Activated CD4-positive, alpha-beta memory T cell treated with anti-CD3 and anti-CD28 coated beads for 36 hours (primary cell): ENCODE measurements at places on chromosomes 2 and 18. TPM values are rescaled to one million over a fixed set of nuclear protein-coding genes. Genes with fewer than 3 reads are reported as not detected.

Gene CD8B
- 0.57 TPM for total RNA-seq

Gene FTCDNL1
- total RNA-seq: 2.9 TPM

Gene FSHR
- not detected for total RNA-seq

Gene CHN1
- total RNA-seq: 3.8 TPM

Gene GALM
- total RNA-seq: 95.3 TPM

Gene MC2R
- not detected for total RNA-seq

Gene CABYR
- total RNA-seq: 1.00 TPM

DNA sequence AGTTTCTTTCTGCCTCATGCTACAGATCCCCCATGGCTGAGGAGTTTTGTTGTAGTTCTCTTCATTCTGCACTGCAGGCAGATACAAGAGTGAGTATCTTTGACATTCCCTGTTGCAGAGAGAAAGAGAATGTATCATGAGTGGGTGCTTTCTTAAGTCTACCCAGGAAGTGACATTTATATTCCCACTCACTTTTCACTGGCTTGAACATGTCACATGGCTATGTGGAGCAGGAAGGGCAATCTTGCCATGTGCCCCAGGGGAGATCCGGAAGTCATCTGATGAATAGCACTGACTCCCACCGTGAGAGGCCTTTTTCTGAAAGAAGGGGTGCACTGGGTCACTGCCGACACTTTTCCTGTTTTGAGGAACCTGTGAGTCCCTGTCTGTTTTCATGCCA is 66.4 kb upstream of the BOD1L2 start:
- DNase-seq: no peak

DNA sequence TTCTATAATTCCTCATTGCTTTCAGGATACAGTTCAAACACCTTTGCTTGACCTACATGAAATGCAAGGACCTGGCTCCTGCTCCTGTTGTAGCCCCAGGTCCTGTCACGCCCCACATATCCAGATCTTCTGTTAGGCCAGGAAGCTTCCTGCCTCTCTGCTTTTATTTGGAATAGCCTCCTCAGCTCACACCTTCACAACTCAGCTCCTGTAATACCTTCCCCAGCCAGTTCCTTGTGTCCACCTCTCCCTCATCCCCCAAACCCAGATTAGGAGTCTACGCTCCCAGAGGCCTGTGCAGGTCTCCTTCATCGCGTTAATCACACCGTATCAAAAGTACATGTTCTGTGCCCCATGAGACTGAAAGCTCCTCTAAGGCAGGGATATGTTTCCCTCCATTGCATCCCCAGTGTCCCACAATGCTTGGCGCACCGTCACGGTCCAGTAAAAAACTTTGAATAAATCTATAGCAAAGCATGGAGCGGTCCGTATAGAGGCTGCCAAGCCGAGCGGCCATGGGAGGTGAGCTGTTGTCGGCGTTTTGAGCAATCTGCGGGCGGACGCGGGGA is 371 bp downstream of the MDH1B start:
- no peak for DNase-seq

- no peak for DNase-seq
Measured at GRCh38 chr2:184137955-184138354, 460.4 kb upstream of the ZNF804A start.

DNA sequence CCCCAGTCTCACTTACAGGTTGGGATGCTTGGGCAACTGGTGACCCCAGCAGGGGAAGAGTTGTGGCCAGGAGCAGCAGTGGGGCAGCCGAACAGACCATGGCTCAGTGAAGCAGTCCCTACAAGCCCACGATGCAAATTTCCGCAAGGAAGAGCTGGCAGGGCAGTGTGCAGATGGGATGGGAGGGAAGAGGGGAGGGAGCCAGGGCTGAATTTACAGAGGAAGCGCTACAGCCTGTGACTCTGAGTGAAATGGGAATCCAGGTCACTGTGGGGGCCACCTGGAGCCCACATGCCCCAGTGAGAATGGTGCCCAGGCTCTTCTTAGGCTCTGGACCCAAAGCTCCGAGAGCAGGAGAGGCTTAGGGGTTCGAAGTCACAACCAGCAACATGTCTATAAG is 27.0 kb upstream of the SELENOI start:
- DNase-seq: no peak

DNA sequence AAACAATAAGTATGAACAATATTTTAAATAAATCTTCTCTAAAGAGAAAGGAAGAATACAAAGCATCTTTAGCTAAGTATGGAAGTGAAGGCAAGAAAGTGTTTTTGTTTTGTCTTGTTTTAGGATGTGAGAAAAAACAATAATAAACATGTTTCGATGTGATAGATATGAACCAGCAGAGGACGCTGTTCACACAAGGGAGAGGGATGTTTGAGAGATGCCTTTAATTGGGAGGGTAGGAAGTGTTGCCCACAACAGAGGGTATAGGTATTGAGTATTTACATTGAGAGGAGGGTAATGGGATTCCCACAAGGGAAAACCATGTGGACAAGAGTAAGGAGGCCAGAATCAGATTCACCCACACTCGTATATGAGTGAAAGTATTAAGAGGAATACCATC is 55.1 kb downstream of the CDH19 start:
- DNase-seq: no peak

- DNase-seq: no peak
Measured at GRCh38 chr2:73072129-73072395, 550 bp upstream of the SFXN5 start.

GRCh38 chr2:157748371-157749142 is 119.9 kb upstream of the ACVR1C start:
- DNase-seq: no peak

DNA sequence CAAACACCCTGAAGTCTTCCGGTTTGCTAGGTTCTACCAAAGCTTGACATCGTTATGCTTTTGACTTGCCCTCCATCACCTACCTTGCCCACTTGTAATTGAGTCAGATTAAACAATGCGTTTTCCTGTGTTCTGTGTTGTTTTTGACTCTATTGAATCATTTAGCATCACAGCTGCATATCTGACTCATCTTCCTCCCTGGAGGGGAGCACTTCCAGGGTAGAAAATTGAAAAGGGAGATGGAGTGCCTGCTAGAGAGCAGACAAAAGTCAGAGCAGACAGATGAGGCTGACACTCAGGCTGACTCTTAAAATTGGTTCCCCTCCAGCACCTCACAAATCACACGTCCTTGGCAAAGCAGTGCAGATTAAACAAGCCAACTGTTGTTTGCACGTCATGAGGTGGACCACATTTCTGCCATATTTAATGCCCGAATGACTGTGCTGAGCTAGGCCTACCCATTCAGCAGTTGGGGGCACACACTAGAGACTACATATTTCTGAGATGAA is 2.2 kb downstream of the MPP4 start:
- no peak for DNase-seq

- no peak for DNase-seq
Measured at GRCh38 chr18:12960395-12960794, 12.6 kb downstream of the SEH1L start.

DNA sequence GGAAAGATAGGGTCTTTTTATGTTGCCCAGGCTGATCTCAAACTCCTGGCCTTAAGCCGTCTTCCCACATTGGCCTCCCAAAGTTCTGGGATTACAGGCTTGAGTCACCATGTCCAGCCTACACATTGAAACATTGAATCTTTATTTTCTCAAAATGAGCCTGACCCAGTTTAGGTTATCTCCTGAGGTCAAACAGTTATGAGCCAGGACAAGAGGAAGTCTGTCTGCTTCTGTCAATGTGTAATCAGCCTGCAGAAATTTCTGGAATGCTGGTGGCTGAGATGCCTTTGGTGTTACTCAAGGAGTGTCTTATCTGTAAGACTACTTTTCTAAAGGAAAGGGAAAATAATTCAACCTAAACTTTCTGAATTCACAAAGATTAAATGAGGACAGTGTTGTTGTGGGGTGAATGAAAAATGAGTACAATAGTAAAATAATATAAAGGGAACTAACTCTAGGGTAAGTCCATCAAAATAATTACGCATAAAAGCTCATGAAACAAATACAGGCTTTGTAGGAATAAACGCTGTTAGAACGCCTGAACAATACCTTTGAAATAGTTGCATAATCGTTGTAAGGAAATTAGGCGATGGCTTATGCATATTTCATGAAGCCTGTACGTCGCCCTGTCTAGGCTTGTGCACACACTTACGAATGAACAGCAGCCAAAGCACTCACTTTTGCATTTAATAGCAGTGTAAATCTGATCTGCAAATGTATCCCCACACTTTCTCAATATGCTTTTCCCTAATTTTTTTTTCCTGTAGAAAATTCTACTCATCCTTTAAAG is 260.8 kb downstream of the RDH14 start:
- DNase-seq: no peak

DNA sequence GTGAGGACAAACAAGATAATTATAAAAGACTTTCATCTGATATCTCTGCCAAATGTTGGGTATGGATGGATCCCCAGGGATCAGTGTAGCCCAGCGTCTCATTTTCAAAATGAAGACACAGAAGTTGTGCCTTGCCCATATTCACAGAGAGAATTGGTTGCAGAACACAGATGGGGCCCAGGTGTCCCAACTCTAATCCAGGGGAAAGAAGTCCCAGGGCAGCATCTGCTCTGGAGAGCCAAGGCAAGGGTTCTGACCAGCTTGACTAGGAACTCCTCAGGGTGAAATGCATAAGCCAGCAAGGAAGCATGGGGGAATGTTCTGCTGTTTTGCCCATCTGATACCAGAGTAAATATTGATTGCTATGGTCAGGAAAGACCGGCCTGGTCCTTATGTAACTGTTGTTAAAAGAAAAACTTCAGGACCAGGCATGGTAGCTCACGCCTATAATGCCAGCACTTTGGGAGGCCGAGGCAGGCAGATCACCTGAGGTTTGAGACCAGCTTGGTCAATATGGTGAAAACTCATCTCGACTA is 68.7 kb upstream of the CABLES1 start:
- DNase-seq: no peak

GRCh38 chr2:212667751-212668316 is 129.2 kb upstream of the ERBB4 start:
- no peak for DNase-seq

- DNase-seq: no peak
Measured at GRCh38 chr2:42742740-42743658, 20.9 kb downstream of the OXER1 start.

GRCh38 chr2:232026910-232027309 is 65.4 kb downstream of the DIS3L2 start:
- no peak for DNase-seq

- no peak for DNase-seq
Measured at GRCh38 chr2:23605236-23605635, 220.3 kb downstream of the KLHL29 start.

DNA sequence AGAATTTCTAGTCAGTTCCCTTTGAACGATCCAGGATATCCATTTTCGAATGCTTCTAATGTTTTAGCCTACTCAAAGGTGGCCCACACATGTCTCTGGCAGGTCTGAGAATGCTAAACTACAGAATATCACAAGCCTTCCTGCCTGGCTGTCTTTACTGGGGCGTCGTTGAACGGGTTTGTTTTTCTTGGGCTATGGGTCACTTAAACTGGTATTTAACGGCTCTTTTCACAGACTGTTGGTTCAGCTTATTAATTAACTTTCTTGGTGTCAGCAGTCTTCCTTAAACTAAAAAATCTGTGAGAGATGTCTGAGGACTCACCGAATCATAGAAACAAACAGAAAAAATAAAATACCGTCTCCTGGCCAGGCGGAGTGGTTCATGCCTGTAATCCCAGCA is 563.2 kb upstream of the NRP2 start:
- no peak for DNase-seq

GRCh38 chr2:28276076-28276618 is 116.5 kb upstream of the FOSL2 start:
- DNase-seq: peak; percentile 50

- no peak for DNase-seq
Measured at GRCh38 chr2:99852956-99853355, 289.4 kb downstream of the AFF3 start.

GRCh38 chr2:7430869-7431641 is 513.8 kb downstream of the RNF144A start:
- peak; percentile 78 for DNase-seq

DNA sequence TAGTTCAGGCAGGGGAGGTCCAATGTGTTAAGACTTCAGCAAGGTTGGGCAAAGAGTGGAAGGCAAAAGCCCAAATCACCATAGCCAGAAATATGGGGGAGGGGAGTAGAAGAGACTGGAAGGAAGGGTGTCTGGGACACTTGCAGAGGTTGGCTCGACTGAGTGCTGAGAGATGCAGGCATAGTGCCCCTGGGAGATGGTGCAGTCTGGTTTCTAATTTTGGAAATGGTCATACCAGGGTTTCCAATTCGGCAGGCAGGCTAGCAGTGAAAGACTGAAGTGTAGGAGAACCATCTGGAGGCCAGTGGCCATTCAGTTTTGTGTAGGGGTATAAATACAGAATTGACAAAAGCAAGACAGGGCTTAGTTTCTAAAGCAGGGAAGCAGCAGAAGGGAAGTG is 6.2 kb upstream of the SPOPL start:
- DNase-seq: no peak

DNA sequence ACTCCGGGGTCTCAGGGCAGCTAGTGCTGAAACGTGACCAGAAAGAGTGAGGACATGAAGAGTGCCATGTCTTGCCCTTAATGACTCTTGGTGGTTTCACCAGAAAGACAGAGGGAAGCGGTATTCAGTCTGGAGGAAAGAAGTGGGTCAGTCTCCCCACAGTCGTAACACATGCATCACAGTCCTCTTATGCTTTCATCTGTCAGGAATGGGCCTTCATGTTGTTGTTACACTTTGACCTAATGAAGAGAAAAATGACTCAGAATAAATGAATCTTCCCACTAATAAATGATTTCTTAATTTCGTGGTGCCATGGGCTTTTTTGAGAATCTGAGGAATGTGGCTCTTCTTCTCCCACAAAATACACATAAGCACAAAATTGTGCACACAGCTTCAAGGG is 103.2 kb downstream of the SLC8A1 start:
- no peak for DNase-seq

- DNase-seq: no peak
Measured at GRCh38 chr2:165678882-165679281, 115.2 kb downstream of the GALNT3 start.

DNA sequence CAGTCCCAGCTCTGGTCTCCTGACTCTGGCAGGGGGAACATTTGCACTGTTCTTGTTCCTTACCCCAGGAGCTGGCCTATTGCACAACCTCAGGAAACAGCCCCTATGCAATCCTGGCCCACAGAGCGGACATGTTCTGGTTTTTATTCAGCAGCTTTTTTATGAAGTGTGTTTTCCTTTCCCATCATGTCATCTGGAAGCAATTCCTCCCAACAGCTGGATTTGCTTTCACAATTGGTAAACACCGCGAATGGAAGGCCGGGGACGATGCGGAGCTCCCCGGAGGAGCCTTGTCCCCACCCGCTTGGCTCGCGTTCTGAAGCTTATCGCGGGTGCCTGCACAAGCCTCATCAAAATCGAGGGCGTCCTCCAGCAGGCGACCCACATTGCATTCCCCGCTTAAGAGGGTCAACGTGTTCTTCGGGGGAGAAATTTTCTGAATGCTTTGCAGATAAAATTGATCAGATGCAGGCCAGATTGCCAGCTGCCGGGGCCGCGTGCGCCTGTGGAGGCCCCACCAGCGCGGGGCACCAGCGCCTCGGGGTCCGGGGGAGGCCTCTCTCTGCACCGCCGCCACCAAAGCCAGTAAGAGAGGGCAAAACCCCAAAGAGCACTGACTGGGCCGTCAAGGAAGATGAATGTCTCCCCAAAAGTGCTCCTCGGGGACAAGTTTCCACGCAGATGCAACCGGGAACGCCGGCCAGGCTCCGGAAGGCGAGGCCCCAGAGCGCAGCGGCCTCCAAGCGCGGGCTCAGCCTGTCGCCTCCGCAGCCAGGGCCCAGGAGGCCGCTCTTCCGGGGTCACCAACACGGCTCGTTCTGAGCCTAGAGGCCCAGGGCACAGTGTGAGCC is 60.3 kb upstream of the SP3 start:
- no peak for DNase-seq
